ENCODE measurements at places on chromosomes 13 and 19. TPM values are rescaled to one million over a fixed set of nuclear protein-coding genes. Genes with fewer than 3 reads are reported as not detected.

The CGB8 gene
- total RNA-seq, result not detected

The HCST gene
- total RNA-seq, result 1.2 TPM

The CD177 gene
- total RNA-seq, result not detected

The ZNF581 gene
- 13.4 TPM for total RNA-seq

The UNC13A gene
- total RNA-seq, result 10.2 TPM

The RFPL4A gene
- not detected for total RNA-seq

The KLK15 gene
- total RNA-seq, result not detected

Data from aortic smooth muscle cell (primary cell).